T-helper 9 cell (primary cell): ENCODE measurements at places on chromosomes 12 and 14.

- DNase-seq = no peak
Observed at GRCh38 chr12:6172862-6173261, 27.3 kb upstream of the CD9 start.

DNA sequence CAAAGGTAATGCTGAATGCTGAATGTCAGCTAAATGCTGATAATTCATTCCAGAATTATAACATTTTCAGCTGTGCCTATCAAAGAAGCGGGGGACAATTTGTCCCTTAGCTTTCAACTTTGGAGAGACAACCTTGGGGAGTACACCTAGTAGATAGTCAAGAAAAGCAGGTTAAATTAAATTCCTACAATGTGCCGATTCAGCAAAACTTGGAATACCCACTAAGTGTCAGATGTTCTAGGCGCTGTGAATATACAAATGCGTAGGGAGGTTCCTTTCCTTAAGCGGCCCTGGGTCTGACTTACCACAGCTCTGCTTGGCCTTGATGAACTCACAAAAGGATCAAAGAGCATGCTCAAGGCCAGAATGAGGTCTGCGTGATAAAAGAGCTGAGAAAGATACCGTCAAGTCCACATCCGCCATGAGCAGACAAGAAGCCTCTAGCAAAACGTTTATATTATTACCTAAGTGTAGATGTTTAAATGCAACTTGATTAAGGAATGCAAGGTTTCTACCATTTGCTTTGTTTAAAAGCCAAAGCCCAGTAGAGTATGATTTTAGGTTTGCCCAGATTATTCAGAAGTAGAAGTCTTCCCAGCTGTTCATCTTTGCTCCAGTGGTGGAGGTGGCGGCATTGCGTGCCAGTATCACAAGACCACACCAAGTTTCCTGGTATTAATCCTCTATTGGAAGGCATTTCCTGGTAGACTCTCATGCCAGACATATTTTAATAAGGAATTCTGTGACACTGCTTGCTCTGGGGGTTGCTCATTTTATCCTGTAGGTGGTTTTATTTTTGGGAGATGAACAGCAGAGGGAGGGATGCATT, 368.6 kb downstream of the DPF3 start:
- DNase-seq = no peak

- no peak for DNase-seq
Observed at GRCh38 chr14:100117633-100118395, 41.6 kb downstream of the DEGS2 start.

DNA sequence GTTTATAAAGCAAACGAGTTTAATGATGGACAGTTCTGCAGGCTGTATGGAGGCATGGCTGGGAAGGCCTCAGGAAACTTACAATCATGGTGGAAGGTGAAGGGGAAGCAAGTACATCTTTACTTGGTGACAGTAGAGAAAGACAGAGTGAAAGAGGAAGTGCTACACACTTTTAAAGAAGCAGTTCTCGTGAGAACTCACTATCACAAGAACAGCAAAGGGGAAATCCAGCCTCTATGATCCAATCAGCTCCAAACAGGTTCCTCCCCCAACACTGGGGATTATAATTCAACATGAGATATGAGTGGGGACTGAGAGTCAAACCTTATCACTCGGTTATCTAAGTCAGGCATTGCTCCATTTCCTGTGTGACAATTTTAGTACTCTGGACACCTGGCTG, 189.9 kb upstream of the CNTN1 start:
- no peak for DNase-seq

GRCh38 chr12:122729583-122730214, 945 bp downstream of the HCAR1 start:
- DNase-seq = no peak

DNA sequence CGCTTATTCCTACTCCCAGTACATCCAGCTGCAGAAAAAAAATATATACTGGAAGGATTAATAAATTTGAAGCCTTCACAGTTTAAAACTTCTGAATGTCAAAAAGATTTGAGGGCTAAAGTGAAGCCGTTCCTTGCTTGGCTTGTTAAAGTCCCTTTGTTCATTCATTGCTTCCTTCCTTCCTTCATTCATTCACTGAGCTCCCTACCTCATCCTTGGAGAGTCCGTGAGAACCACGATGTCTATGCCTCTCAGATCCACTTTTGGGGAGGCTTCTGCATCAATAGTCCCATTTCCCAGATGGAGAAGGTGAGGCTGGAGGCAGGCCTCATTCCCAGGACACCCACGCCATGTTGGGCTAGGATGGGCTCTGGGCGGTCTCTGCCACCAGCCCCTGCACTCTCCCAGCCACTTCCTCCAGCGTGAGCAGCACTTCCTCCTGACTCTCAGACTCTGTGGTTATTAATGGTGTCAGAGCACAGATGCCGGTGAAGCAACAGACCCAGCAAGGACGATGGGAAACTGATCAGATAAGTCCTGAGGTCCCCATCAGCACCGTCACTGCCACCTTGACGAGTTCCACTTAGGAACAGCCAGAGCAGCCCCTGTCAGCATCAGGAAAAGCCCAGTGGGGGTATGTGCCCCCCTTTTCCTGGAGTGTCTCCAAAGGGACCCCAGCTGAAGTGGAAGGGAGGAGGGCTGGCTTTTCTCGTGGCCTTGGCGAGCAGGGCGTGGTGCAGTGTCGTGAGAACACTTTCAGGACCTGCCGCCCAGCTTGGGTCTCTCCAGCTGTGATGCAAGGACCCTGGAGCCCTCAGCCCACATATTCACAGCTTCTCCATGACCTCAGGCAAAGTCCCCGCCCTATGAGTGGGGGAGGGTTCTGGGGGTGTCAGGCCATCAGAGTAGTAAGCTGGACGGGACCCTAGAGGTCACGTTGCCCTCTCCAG, 21.2 kb downstream of the ASB2 start:
- peak; percentile 34 for DNase-seq

DNA sequence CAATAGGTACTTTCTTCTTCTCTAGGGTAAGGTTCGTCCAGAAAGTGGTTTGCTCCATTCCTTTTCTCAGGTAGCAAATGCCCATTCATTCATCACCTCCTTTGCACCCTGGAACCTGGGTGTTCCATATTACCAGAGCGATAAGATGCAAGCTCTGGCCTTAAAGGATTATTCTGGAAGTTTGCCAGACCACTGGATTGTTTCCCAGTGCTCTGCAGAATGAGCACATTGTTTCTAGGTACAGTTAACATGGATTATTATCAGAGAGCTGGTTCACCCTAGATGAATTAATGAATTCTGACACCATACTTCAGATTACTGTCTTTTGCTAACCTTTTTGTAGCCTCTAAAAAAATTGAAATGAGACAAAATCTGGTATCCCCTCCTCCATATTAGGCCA, 170.9 kb upstream of the BMP4 start:
- no peak for DNase-seq

DNA sequence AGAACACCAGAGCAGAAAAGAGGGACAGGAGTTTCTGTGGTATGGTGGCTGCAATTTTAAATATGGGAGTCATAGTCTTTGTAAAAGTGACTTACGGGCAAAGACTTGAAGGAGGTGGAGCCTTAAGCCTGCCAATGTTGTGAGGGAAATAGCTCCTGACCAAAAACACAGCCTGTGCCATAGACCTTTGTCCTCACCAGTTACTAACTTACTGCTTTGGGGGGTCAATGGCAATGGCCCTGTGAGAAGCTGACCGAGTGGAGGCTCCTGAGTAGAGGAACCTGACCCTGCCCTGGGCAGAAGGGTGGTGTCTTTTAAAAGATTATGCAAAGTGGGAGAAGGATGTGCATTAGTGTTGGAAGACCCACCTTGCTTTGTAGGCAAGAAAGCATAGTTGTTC, 3.8 kb downstream of the MTHFD1 start:
- no peak for DNase-seq

DNA sequence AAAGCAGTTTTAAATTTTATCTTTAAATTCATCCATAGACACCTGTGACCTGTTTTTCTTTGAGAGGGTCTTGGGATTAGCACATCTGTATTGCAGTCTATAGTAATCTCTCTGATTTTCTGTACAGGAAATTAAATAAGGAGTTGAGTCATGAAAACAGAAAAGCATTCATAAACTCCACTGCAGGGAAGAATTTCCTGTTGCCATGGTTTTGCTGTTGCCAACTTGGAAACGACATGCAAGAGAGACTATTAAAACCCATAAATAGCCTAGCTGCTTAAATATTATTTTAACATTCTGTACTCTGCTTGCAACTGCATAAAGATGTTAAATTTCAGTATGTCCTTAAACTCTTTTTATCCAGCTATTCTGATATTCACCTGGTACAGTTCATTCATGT, 281.0 kb upstream of the RGS6 start:
- no peak for DNase-seq

DNA sequence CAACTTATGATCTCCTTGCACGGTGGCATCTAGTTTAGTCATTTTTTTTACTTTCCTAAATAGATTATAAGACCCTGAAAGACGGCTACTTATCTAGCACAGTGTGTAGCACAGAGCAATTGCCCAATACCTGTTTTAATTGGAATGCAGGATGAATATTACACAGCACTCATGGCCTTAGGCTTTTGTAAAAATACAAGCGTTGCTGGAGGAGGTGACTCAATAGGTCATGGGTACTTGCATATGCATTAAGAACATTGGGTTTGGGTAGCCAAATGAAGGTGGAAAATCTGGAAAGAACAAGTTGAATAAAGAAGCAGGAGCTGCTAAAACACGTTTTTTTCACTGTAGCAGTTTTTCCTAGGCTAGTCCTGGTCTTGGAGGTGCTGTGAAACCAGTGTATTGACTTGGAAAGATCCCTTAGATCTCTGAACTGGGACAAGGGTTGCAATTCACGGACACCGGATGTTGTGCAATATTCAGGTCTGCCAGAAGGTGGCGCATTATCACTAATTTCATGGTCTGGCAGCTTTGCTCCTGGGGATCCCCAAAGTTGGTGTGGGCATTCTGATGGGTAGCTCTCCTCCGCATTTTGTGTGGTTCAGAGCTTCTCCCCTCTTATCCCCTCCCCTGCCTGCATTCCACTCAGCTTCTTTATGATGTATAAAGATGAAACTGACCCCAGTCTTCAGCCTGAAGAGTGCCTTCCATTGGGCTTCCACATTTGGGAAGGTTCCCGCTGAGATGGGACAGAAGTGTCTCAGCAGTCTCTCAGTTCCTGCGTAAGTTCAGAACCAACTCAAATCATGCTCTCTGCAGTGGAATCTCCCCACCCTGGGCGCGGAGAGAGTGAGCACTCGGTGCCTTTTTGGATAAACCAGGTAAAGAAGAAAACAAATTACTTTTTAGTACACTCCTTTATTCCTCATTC, 278.3 kb downstream of the NRXN3 start:
- DNase-seq = no peak

GRCh38 chr14:96424109-96424989, 32.4 kb downstream of the AK7 start:
- peak; percentile 2 for DNase-seq
